ENCODE measurements at places on chromosomes 2 and 18. TPM values are rescaled to one million over a fixed set of nuclear protein-coding genes. Genes with fewer than 3 reads are reported as not detected.

The COLEC11 gene
- polyA plus RNA-seq: 46.8 TPM

The MGAT4A gene
- polyA plus RNA-seq: 98.7 TPM

The ALPI gene
- polyA plus RNA-seq: not detected

The PLGLB2 gene
- 1.7 TPM for polyA plus RNA-seq

The APOB gene
- not detected for polyA plus RNA-seq

The SGO2 gene
- 10.3 TPM for polyA plus RNA-seq

The CCDC74B gene
- polyA plus RNA-seq: 0.92 TPM

The SERPINB13 gene
- polyA plus RNA-seq: not detected

The PSME4 gene
- 11.4 TPM for polyA plus RNA-seq

All from Purkinje cell (primary cell).